Stimulated activated CD8-positive, alpha-beta memory T cell treated with anti-CD3 and anti-CD28 coated beads, Interleukin-4, amount 100 ng/mL, for 1 hour (primary cell): ENCODE measurements at places on chromosomes 3 and 15.

DNA sequence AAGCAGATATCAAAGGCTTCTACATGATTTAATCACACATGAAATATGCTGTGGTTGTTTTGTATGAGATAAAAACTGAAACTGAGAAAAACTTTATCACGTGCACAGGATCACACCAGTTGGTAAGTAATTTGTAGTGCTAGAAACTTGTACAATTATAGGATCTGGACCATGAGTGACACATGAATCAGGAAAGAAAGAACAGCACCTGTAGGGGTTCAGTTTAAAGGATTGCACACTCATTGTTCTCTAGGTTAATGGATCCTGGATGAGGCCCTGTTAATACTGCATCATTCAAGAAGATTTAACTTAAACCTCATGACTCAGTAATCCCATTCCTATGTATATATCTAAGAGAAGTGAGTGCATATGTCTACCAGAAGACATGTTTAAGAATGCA is 87.9 kb downstream of the STT3B start:
- no peak for DNase-seq

DNA sequence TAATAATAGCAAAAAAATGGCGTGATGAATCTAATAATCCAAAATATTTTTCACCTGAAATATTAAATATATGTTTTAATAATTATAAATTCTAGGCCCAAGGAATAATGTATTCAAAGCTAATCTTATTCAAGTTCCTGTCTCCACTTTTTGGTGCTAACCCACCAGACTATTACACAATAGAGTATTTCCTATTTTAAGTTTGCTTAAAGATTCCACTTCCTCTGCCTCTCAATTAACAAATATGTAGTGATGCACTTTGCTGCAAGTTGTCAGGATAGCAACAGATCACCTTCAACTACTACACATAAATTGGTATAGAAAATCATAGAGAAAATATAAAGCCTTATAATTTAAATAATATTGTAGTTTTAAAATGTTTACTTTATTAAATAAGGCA is 467.5 kb downstream of the C3orf38 start:
- DNase-seq = no peak

GRCh38 chr15:85773249-85773648 is 21.5 kb downstream of the KLHL25 start:
- DNase-seq = no peak

DNA sequence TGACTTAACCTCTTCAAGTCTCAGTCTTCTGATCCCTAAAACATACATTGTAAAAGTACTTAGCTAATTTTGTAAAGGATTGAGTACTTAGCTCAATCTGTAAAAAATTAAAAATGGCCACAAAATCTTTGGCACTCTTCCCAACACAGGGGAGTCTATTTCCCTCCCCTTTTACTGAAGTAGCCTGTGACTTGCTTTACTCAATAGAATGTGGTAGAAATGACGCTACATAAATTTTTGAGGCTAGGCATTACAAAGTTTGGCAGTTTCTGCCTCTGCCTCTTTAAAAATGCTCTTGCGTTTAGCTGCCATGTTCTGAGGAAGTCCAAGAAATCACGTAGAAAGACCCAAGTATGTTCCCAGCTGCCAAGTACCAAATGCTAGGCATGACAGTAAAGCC is 80.2 kb downstream of the CBLB start:
- DNase-seq = no peak

DNA sequence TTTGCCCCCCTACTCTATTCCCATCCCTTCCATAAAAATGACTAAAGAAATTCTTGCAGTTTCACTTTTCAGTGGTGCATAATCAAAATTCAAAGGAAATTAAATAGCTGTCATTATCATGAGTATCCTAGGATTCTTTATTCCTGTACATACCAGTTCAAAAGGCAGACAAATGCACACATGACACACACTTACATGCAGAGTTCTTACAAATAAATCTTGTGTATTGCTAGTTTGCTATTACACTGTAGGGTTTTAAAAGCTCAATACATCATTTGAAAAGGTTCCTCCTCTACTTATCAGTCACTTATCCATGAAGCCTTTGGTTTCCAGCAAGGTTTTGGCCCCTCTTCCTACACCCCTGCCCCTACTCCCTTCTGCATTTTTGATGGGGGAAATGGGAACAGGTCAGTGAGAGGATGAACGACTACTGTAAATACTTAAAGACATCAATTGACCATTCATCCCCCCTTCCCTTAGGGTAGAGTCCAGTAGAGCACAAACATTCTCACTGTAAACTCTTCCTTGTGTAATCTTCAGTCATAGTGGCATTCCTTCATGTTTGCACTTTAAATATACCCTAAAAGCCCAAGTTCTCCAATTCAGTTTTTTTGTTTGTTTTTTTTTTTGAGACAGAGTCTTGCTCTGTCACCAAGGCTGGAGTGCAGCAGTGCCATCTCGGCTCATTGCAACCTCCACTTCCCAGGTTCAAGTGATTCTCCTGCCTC is 92.6 kb downstream of the SUCLG2 start:
- no peak for DNase-seq

DNA sequence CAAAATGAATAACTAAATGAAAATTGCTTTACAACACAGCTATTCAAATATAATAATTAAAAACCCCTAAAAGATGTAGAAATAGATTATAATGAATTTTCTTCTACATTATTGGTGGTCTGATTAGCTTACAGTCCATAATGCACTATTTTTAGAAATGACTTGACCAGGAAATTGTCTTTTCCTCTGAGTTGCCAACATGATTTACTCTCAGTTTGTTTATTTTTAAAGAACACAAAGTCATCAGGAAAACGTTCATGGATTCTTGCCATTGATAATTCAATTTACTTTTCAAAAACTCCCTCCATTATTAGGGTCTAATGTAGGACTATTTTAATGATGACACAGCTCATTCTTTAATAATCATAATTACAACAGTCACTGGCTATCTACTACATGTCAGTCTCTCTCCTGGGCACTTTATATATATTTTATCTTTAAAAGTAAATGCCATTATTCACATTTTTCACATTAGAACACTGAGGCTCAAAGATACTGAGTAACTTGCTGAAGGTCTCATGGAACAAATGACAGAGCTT is 1.1 kb downstream of the TM4SF18 start:
- no peak for DNase-seq

DNA sequence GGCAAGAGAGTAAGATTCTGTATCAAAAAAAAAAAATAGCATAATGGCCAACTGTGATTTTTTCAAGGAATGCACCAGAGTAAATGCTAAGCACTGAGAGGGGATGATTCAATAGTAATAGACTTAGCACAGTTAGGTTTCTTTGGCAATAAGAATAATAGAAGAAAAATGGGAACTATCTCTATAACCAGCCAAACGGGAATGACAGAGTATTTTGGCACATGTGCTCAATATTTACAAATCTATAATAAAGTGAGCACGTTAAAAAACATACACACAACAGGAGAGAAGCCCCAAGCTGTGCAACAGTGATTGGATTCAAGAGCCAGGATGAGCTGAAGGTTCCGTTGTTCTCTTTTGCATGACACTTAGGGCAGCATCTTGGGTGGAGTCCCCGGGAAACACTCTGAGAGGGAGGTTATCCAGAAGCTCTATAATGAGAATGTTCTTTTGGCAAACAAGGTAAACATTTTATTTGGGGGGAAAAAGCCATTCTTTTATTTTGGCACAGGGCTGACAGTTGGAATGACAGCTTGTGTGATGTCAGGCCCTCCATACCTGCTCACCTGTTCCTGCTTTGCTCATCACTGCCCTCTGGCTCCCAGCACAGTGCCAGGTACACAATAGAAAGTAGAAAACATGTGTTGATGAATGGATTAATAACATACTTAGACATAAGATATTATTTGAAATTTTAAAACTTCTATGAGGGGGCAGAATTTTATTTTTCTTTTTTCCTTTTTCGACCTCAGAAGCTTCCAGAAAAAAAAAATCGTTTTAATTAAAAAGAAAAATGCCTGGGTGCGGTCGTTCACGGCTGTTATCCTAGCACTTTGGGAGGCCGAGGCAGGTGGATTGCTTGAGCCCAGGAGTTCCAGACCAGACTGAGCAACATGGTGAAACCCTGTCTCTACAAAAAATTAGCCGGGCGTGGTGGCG is 44.0 kb upstream of the MUC4 start:
- DNase-seq = no peak

GRCh38 chr3:24072193-24072592 is 127.1 kb downstream of the NR1D2 start:
- no peak for DNase-seq

DNA sequence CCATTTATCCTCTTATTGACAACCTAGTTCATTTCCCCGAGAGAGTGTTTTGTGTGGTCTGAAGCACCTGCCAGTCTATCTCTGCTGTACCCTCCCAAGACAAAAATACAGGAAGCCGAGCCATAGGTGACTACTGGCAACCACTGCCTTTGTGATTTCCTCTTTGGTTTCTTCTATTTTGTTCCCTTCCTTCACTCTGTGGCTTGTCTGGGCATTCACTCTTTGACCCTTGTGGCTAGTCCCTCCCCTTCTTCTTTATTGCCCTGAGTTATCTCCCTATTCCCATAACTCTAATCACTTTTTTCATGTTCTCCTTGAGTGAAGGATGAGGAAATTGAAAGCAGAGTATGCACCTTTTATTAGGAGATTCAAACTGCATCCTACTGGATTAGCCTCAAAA is at the start of gene ADGRG7:
ADGRG7 (plus strand) TSS at position 297 of the 400 bp plus-strand sequence. CDS start 256 bp downstream, outside the sequence.
- DNase-seq = no peak

DNA sequence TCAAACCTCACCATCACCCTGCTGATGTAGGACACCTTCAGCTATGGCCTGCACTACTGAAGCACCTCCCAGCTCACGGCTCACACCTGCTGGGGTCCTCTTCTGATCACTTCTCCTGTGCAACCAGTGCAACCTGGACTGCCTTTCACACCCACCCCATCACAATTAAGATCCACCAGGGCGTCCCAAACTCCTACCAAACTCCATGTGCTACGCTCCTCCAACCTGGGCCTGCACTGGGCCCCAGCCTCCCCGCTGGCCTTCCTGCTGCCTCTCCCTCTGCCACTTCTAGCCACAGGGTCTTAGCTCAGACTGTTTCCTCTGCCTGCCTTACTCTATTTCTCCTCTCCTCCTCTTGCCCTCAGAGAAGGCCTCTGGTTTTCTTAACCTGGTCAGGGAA is 12.8 kb downstream of the MESD start:
- no peak for DNase-seq
